AG04449 (cell line): ENCODE measurements at places on chromosomes 3 and 15.

- DNase-seq: no peak
Measured at GRCh38 chr15:85700767-85701166, 94.0 kb downstream of the KLHL25 start.

GRCh38 chr3:191070201-191070600 is 128.8 kb upstream of the OSTN start:
- peak; percentile 64 for DNase-seq

- DNase-seq: no peak
Measured at GRCh38 chr3:17951241-17951640, 208.8 kb upstream of the TBC1D5 start.

- no peak for DNase-seq
Measured at GRCh38 chr3:54642147-54642546, 285.7 kb downstream of the LRTM1 start.

- no peak for DNase-seq
Measured at GRCh38 chr15:99466701-99467337, 99.0 kb upstream of the MEF2A start.

- DNase-seq: no peak
Measured at GRCh38 chr3:123386477-123387040, 62.3 kb downstream of the ADCY5 start.

DNA sequence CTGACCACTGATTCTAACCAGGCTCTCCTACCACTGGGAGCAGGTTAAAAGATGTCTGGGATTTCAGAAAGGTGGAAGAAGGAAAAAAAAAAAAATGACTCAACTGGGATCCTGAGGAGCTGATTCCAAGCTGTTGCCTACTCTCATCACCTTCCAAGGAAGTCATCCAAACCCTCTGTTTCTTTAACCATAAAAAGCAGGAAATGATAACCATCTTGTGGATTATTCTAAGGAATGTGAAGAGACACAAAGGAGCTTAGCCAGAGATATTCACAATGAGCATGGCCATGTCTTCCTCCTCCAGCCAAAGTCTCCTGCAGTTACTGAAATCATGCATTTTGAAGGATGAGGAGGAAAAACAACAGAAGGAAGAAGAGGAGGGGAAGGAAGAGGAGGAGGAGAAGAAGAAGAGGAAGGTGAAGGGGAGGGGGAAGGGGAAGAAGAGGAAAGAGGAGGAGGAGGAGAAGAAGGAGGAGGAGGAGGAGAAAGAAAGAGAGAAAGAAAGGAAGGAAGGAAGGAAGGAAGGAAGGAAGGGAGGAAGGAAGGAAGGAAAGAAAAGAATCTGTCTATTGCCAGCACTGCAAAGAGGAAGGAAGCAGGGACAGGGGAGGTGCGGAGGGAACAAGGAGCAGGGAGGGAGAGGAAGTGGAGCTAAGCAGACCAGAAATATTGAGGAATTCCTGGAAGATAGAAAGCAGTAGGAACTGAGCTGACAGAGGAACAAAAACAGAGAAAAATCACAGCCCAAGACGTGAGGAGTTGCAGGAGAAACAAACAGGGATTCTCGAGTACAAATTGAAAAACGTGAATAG is 229.2 kb downstream of the UACA start:
- DNase-seq: no peak
